ENCODE measurements at places on chromosomes 1 and 21. TPM values are rescaled to one million over a fixed set of nuclear protein-coding genes. Genes with fewer than 3 reads are reported as not detected.

Gene HEYL
- 2.2 TPM for total RNA-seq

- no peaks in the 10 kb centered on the region for H3K36me3 ChIP-seq
- H3K4me1 ChIP-seq = peaks cover 38% of the 10 kb centered on the region
- peak overlapping the region; percentile 80 for H3K27ac ChIP-seq
These were observed 636 bp upstream of the CAMK2N1 start for GRCh38 chr1:20486457-20487235.

GRCh38 chr1:214136324-214136919 lies 144.5 kb upstream of the SMYD2 start:
- no peak overlapping the region for H3K4me3 ChIP-seq
- H3K27me3 ChIP-seq = no peaks in the 10 kb centered on the region
- no peak overlapping the region for H3K27ac ChIP-seq
- no peaks in the 10 kb centered on the region for H3K36me3 ChIP-seq
- no peaks in the 10 kb centered on the region for H3K4me1 ChIP-seq
- no peak for DNase-seq

GRCh38 chr1:201594575-201595245 lies 55.8 kb downstream of the NAV1 start:
- H3K36me3 ChIP-seq = no peaks in the 10 kb centered on the region
- no peak overlapping the region for H3K27ac ChIP-seq
- H3K4me1 ChIP-seq = peaks cover 35% of the 10 kb centered on the region
- no peak for DNase-seq
- no peaks in the 10 kb centered on the region for H3K27me3 ChIP-seq
- H3K4me3 ChIP-seq = no peak overlapping the region

DNA sequence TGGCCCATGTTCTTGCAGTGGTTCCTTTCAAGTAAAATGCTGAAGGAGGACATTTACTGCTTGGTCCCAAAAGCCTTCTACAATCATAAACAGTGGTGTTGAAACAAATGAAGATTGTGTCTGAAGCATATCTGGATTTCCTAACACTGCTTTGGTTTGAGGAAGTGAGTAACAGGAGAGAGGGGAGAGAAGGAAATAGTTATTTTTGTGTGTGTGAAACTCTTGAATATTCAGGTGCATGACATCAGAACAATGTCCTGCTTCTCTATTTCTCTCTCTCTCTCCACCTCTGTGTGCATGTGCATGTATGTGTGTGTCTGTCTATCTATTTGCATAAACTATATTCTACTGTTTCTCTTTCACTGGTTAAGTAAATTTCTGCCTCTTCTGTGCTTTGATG lies 61.4 kb upstream of the TNFSF18 start:
- H3K27ac ChIP-seq = no peak overlapping the region
- no peaks in the 10 kb centered on the region for H3K27me3 ChIP-seq
- H3K4me3 ChIP-seq = no peak overlapping the region
- H3K4me1 ChIP-seq = no peaks in the 10 kb centered on the region
- no peak for DNase-seq

DNA sequence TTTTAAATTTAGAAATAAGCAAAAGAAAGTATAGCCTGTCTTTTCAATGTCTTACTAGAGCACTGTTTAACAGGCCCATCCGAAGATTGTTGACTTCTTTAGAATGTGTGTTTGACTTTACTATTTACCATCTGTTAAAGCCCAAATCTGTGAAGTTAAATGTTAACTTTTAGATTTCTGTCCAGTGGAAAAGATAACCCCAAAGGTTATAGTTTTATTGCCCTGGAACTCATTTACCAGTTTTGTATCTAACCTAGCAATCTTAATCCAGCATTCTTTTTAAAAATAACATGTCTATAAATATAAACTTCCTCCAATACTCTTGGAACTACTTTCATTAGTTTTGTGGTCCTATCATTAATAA lies 37.9 kb downstream of the SNRPE start:
- DNase-seq = no peak
- H3K27me3 ChIP-seq = no peaks in the 10 kb centered on the region
- no peaks in the 10 kb centered on the region for H3K36me3 ChIP-seq
- no peaks in the 10 kb centered on the region for H3K4me1 ChIP-seq
- no peak overlapping the region for H3K4me3 ChIP-seq
- H3K27ac ChIP-seq = no peak overlapping the region

Data from suprapubic skin (tissue), 4 donors.